CD4-positive, alpha-beta T cell treated with Interleukin-6 for 4 hours (primary cell): ENCODE measurements at places on chromosomes 13 and 19.

DNA sequence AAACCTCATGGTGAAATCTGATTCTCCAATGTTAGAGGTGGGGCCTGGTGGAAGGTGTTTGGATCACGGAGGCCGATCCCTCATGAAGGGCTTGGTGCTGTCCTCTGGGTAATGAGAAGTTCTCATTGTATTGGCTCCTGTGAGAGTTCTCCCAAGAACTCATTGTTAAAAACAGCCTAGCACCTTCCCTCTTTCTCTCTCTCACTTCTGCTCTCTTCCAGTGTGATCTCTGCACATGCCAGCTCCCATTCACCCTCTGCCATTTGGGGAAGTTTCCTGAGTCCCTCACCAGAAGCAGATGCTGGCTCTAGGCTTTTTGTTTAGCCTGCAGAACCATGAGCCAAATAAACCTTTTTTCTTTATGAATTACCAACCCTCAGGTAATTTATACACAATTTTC, 3.1 kb upstream of the SUCLA2 start:
- no peak for DNase-seq

DNA sequence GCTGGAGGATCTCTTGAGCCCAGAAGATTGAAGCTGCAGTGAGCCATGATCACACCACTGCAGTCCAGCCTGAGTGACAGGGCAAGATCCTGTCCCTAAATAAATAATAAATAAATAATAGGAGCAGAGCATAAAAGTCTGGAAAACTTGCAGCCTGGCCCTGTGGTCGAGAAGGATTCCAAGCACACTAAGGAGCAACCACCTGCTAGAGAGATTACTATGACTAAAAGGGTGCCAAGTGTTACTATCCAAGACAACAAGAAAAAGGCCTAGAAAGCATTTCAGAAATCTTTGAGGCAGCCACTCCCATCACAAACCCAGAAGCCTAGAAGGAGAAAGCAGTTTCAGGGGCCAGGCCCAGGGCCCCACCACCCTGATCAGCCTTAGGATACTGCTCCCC, 46.1 kb downstream of the LHFPL6 start:
- DNase-seq: no peak

DNA sequence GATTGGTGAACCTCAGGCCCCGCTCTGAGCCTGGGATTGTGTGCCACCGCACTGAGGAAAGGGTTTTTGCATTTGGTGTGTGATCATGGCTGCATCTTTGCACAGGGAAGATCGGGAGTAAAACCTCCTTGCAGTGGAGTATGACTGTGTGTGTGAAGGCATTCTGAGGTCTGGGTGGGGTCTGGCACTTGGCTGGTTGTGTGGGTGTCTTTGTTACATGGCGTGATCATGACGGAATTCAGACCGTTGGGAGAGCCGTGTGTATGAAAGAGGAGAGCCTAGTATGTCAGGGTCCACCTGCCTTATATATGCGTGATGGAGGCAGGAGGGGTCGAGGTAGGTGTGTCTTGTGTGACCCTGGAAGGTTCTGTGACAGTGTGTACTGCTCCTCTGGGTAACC, 740 bp upstream of the BEST2 start:
- DNase-seq: no peak

DNA sequence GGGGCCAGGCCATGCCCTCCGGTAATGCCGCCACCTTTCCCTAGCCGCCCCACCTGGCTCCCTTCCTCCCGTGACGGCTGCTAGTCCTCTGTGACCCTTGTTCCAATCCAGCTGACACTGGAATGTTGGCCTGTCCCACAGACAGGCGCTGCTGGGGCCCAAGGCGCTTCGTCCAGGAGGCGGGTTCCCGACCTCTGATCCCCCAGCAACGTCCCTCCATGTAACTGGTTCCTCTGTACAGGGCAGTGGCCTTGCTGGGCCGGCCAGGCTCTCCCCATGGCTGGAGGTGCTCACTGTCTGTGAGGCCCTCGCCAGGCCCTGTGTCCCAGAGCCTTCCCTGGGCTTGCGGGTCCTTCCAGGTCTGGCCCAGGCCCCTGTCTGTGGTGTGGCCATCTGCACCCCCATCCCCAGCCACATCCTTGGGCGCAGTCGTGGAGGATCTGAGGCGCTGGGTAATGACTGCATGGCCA, 6.8 kb upstream of the GRIN3B start:
- DNase-seq: no peak

- no peak for DNase-seq
These were observed 96.7 kb upstream of the DIAPH3 start for GRCh38 chr13:60260440-60260839.

DNA sequence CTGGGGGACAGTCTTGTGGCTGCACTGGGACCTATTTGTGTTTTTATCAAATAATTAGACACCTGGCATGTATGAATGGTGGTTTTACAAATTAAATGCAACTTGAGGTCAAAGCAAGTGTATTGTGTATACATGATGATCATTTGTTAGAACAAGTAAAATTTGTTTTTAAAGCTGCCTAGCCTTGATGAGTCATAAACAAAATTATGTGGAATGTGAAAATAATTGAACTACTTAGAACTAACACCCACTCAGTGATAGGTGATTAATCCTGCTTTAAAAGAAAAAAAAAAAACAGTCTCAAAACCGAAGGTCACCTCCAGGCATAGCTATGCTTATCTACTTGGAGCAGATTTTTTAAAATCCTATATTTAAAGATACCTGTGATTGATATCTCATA, 770.3 kb upstream of the SLITRK5 start:
- no peak for DNase-seq

- DNase-seq: no peak
These were observed 1.8 kb downstream of the FIZ1 start for GRCh38 chr19:55597501-55597921.

DNA sequence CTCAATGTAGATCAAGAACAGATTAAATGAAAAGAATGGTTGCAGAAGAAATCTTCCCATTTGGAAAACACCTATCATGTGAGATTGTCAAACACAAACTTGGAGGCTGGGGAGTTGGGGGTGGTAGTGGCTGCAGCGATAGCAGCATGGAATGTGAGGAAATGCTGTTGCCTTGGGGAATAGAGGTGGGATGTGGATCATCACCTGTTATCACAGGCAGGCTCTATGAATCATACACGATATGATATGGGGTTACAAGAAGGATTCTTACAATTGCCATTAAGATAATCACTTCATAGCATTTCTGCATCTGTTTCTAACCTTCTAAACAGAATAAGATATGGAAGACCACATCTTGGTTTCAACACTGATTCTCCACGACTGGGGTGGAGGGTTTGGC, 88.7 kb downstream of the RNASEH2B start:
- no peak for DNase-seq

DNA sequence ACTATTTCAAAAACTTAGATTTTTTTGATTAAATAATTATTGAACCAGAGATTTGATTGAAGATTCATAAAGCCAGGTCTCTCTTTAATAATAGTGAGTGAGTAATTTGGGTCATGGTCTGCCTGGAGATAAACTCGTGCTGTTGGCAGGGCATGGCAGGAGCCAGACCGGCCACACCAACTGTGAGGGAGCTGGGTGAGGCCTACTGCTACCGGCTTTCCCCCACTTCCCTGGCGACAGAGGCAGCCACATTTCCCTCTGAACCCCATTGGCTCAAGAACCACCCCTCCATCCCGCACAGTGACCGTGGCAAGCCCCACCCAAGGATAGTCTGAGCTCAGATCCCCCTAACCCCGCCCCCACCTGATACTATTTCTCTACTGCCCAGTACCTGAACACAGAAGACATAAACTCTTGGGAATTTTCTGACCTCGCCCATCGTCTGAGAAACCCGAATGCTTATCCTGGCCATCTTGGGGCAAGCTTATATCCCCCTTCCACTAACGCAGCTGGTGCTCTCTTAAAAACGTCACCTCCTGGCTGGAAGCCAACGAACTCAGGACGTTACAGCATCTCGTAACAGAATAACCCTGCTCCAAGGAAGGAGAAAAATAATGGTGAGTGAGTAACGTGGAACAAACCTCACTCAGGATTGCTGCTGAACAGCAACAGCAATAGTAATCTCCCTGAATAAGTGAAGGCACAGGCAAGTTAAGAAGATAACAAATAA, 627.6 kb upstream of the PCDH9 start:
- DNase-seq: no peak

GRCh38 chr13:27421101-27421871, 3.1 kb upstream of the GTF3A start:
- no peak for DNase-seq

DNA sequence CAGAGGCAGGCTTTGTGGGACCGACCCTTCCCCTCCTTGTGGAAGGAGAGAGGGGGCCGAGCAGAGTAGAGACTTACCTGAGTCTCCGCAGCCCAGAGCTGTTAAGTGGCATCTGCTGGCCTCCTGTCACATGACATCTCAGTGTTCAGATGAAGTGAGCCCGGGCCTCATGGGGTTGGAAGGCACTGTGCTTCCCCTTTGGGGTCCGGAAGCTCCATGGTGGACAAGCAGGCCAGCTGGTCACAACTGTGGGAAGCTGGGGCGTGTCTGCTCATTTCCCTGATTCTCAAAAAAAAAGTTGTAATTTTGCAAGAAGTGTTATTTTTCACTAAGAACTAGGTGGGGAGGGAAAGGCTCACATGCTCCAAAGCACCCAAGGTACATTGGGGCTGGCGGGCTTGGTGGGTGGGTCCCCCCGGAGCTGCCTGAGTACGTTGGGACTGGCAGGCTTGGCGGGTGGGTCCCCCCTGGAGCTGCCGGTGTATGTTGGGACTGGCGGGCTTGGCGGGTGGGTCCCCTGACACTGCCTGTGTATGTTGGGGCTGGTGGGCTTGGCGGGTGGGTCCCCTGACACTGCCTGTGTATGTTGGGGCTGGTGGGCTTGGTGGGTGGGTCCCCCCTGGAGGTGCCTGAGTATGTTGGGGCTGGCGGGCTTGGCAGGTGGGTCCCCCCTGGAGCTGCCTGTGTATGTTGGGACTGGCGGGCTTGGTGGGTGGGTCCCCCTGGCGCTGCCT, 18.2 kb upstream of the DCUN1D2 start:
- DNase-seq: no peak

DNA sequence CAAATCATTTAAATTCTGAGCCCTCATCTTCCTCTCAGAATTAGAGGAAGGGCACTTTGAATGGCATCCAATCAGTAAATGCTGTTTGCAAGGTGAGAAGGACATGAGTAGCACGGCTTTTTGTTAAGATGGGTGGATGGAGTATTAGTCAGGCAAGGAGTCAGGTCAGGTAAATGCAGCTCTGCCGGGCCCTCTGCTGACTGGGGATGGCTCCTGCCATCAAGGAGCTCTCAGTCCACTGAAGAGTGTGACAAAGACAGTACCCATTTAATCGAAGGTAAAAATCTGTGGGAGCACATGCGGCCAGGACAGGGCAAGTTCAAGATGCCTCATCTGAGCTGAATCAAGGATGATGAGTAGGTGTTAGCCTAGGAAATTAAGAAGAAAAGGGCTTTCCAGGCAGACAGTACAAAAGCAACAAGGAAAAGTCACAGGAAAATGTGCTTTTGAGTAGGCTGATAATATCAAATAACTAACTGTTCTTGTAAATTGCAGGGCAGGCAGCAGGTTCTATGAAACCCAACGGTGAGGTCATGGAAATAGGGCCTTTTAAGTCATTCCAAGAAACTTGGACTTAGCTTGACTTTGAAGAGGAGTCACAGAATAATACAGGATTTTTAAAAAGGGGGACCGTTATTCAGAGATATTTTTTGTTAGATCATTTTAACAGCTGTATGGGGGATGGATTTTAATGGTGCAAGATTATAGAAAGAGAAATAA, 670.5 kb upstream of the ARGLU1 start:
- DNase-seq: no peak

DNA sequence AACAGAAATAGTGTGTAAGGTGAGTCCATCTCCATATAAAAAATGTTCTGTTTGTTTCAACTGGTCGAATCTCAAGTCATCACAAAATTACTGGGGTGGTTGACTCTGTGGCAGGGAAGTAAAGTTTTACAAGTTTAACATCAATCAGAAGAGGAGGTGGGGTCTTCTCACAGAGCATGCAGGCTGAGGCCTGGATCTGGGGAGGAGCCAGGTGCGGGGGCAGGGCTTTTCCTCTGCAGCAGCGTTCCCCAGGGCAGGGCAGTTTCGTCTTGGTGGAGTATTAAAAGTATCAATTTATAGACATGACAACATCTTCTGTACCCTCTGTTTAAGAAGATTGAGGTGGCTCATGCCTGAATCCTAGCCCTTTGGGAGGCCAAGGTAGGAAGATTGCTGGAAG, 68.8 kb downstream of the SLC7A9 start:
- DNase-seq: peak; percentile 36

GRCh38 chr19:53624771-53625545, 6.8 kb upstream of the DPRX start:
- no peak for DNase-seq

GRCh38 chr19:34317311-34317927, 47.6 kb upstream of the GPI start:
- DNase-seq: peak; percentile 40

- DNase-seq: no peak
These were observed 6.7 kb upstream of the MKNK2 start for GRCh38 chr19:2057484-2058469.

DNA sequence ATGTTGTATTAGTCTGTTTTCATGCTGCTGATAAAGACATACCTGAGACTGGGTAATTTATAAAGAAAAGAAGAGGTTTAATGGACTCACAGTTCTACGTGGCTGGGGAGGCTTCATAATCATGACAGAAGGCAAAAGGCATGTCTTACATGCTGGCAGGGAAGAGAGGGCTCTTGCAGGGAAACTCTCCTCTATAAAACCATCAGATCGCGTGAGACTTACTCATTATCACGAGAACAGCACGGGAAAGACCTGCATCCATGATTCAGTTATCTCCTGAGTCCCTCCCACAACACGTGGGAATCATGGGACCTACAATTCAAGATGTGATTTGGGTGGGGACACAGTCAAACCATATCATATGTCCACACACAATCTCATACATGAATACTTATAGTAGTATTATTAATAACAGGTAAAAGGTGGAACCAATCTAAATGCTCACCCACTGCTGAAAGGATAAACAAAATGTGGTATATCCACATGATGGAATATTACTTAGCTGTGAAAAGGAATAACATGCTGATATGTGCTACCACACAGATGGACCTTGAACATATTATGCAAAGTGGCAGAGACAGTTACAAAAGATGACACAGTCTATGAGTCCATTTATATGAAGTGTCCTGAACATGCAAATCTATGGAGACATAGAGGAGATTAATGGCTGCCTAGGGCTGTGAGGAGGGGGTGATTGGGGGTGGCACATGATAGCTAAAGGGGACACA, 20.9 kb upstream of the CEBPA start:
- DNase-seq: no peak

DNA sequence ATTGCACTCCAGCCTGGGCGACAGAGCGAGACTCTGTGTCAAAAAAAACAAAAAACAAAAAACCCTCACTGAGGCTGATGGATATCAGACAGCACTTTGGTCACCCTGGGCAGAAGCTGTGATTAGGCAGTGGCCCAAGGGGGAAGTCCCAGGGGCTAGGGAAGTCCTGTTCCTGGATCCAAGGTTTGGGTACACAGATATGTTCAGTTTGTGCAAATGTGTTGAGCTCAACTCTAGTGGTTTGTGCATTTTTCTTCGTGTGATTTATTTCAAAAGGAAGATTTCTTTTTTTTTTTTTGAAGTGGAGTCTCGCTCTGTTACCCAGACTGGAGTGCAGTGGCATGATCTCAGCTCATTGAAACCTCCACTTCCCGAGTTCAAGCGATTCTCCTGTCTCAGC, 12.3 kb downstream of the MEF2B start:
- no peak for DNase-seq

GRCh38 chr13:26983543-26984320, 187.9 kb downstream of the USP12 start:
- DNase-seq: no peak

GRCh38 chr19:42474743-42475142, 32.0 kb upstream of the CXCL17 start:
- DNase-seq: no peak

GRCh38 chr19:48966541-48967345, 1.6 kb downstream of the FTL start:
- no peak for DNase-seq

GRCh38 chr13:81318231-81319019, 977.5 kb upstream of the SPRY2 start:
- DNase-seq: no peak
